ENCODE measurements at places on chromosomes 2 and 18.

- DNase-seq, result no peak
These were observed 53.2 kb downstream of the DIS3L2 start for GRCh38 chr2:232014681-232015080.

GRCh38 chr18:78979056-78979729 is 425 bp upstream of the SALL3 start:
- DNase-seq, result no peak

GRCh38 chr2:26652361-26653041 is 11.3 kb upstream of the CIB4 start:
- no peak for DNase-seq

- DNase-seq, result no peak
These were observed 8.6 kb downstream of the ITPRID2 start for GRCh38 chr2:181900007-181900651.

- no peak for DNase-seq
These were observed 122.7 kb upstream of the RIOK3 start for GRCh38 chr18:23330423-23330822.

GRCh38 chr18:39259736-39260135 is 1694.1 kb upstream of the CELF4 start:
- DNase-seq, result no peak

GRCh38 chr18:25187521-25188192 is 164.3 kb downstream of the ZNF521 start:
- no peak for DNase-seq

Measured in stimulated activated CD8-positive, alpha-beta memory T cell treated with anti-CD3 and anti-CD28 coated beads, Interleukin-15, amount 100 ng/mL, for 24 hours (primary cell).